ENCODE measurements at places on chromosomes 4 and X.
A peak's percentile ranks its signal among the peaks of the same experiment; 100 is the strongest.

DNA sequence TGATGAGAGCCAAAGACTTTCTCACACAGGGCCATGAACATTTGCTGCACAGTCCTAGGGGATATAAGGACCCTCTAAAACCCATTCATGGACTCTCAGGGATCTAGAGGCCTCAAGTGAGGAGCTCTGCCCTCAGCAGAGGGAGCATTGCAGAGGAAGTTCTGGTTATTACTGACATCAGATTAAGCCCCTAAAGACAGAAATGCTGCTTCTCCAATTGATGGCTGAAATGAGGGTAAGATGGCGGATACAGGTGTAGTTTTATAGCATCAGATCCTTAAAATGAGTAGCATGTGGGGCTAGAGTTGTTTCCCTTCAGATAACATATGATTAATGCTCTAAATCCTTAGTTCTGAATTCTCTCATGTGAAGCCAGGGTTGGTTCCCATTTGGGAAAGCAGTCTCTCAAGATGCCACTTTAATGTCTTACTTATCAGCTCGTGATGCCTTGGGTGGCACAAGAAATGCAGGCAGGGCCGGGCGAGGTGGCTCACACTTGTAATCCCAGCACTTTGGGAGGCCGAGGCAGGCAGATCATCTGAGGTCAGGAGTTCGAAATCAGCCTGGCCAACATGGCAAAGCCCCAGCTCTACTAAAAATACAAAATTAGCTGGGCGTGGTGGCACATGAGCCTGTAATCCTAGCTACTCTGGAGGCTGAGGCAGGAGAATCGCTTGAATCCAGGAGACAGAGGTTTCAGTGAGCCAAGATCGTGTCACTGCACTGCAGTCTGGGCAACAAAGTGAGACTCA, 7.9 kb downstream of the RHOH start:
- no peak for DNase-seq

- no peak for DNase-seq
Measured at GRCh38 chr4:174590336-174590735, 68.0 kb upstream of the HPGD start.

GRCh38 chrX:71578253-71579135, at the start of gene GCNA:
Gene GCNA (plus strand): TSS chrX:71578437. CDS start chrX:71580822, 2,385 bp downstream.
- no peak for DNase-seq

DNA sequence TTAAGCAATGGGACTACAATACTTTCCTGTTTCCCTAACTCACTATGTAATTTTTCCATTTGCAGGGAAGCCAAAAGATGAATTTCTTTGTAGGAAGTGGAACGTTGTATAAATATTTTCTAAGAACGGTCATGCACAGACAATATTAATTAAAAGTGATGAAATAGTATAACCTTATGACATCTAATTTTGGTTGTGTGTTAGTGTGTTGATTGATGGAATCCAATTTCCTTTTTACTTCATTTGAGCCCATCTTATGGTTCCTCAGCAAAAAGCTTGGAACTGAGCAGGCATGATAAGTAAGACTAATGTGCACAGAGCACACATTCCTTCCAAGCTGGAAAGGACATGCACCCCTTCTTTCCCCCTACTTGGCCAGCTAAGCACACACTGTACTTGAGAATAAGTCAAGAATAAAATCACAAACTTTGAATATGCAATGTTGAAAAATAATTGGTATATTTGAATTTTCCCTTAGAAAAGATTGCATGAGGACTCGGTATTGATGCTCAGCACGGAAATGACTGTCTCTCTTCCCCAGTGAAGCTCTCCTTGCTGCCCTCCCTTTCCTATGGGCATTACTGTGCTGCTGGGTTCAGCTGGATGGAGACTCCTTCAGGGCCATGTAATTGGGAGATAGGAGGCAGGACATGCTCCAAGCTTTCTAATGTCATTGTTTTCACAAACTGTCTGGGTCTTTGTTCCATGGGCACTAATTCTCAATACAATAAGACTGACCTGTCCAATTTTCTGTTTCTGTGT, 19.2 kb upstream of the PDLIM3 start:
- no peak for DNase-seq

- no peak for DNase-seq
Measured at GRCh38 chr4:40193016-40193571, 3.7 kb upstream of the RHOH start.

GRCh38 chr4:119286377-119287002, 35.4 kb downstream of the FABP2 start:
- DNase-seq, result peak; percentile 6

DNA sequence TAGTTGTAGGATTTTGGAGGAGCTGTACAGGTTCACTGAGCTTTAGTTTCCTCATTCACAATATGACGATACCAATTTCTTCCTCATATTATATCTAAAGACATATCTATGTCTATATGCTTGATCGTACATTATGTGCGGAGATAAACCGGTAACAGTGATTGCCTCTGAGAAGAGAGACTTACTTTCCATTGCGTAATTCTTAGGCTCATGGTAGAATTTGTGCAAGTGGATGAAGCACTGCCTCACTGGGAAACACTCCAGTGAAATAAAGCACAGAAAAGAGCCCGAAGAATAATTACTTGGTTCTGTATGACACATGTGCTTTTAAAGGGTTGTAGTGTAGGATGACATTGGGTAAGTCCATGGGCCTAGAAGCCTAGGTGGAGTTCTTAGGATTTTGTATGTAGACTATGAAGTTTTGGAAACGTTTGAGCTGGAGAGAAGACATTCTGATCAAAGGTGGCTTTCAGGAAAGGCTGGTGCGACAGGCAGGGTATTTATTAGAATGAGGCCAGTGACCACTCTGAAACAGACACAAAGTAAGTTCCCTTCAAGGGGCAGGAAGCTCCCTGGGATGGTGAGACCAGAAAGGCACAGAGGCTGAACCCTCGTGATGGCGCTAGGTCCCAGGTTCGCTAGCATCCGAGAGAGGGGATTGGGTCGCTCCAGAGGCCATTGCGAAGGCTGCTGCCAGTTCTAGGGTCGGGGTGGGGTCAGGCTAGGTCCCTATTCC, 649 bp upstream of the VBP1 start:
- no peak for DNase-seq

- DNase-seq, result peak; percentile 34
Measured at GRCh38 chrX:154750301-154751202, at the start of gene GAB3. Gene GAB3 (minus strand): TSS chrX:154751077. CDS start chrX:154751025, 52 bp downstream.

DNA sequence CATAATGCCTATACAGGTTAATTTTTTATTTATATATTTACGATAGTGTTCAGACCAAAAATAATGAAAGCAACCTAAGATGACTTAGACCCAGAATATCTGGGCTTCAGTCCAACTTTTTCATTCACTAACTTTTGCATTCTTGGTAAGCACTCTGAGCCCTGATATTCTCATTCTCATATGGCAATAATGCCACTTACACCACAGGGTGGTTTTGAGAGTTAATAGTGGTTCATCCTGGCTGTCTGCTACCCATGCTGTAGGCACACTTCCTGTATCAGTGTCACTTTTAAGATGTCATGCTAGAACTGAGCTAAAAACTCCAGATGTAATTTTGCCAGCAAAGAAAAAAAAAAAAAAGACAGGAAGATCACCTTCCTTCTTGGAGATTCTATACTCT, 508.7 kb upstream of the FMR1 start:
- DNase-seq, result no peak

DNA sequence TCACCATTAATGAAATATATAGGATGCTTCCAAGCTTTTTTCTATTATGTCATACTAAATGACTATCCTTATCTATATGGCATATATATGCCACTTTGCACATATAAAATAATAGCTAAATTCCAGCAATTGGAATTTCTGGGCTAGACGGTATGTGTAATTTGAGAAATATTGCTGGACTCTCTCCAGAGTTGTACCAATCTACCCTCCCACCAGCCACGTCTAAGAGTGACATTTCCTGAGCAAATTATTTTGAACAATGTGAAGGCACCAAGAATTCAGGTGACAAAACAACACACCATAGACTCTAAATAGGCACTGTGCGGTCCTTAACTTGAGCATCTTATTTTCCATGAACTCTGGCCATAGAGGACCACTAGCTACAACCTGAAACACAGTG, 62.3 kb downstream of the RFC1 start:
- DNase-seq, result no peak

DNA sequence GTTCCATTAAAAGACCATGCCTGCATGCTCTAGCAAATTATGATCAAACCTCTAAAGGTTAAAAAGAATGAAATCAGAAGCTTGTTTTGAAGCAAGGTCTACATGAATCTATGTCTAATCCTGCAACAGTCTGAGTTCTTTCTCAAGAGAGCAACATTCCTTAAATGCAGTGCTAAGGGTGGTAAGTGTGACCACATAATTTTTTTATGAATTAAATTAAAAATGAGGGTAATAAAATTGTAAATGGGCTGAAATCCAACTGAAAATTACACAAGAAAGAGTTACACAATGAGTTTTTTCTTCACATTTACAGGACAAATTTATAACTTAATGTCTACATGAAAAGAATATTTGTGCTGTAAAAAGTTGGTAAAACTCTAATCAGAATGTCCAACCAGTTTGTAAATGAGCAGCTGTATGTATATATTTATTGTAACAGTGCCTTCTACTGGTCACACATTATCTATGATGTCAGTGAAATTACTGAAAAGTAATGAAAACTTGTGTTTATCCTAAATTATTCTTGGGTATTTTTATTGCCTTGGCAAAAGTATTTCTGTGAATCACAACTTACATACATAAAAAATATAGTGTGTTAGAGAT, 336.3 kb upstream of the PITX2 start:
- DNase-seq, result no peak

DNA sequence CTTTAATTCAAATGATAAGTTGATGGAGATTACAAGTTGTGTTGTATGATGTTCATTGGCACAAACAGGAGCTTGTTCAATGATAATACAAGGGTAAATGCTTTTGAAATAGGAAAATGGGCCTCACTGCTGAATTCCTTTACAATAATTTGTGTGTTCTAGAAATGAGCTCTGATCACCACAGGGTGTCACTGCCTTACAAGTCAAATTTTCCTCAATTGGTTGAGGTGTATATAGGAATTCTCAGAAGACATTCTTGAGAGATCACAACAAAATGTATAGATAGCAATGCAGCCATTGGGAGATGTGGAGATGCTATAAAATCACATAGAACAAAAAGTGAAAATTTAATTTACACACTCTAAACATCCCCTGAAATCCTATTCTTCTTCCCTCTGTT, 49.6 kb downstream of the KLF8 start:
- peak; percentile 1 for DNase-seq

GRCh38 chr4:145552181-145552822, 66.9 kb upstream of the MMAA start:
- no peak for DNase-seq

- no peak for DNase-seq
Measured at GRCh38 chr4:78347527-78347926, 204.0 kb upstream of the ANXA3 start.

- no peak for DNase-seq
Measured at GRCh38 chr4:169233691-169234090, 37.1 kb downstream of the SH3RF1 start.

DNA sequence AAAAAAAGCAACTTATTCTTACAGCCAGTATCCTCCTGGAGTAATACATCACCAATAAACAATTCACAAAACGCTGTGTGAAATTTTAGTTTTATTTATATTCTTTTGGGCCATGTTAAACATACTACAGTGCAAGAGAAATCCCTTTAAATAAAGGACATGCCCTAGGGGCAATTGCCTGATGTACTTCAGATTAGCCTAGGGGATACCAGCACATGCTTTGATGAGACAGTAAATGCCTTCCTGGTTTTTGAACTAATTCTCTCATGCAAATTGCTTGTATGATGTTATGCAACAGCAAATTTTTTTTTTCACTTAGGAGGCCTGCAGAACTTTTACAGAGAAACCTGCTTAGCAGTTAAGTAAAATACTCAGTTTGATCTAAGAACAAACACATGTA, 711.9 kb upstream of the FRG1 start:
- no peak for DNase-seq

DNA sequence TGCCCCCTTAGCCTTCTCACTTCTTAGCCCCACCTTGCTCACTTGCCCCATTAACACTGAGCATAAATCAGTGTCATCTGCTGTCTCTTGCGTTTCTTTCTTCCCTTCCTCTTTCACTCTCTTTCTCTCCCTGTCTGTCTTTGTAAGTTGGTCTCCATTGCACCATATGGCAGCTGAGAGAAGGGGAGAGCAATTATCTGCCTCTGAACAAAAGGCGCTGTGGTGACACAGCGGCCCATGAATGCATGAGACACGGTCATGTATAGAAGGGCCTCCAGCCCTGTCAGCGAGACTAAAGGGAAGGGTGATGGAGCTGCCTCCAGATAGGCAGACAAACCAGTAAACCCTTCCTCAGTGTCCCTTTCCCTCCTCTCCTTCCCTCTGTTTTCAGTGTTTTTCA, 88.8 kb upstream of the PCDH18 start:
- DNase-seq, result no peak

GRCh38 chrX:20693078-20693477, 426.4 kb upstream of the RPS6KA3 start:
- no peak for DNase-seq

DNA sequence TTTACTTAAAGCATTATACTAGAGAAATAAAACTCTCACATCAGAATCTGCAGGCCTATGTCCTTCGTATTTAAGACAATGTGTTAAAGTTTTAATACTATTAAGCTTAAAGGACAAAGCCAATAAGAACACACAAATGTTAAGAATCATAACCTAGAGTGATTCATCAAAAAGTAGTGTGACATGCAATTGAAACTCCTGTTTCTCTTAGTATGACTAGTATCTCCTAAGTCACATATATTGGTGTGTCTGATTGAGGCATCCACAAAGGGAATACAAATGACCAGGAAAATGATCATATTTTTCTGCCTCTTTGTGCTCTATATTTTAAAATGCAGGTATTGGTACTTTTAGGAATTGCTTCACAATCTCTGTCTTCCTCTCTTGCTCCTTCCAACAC, 23.8 kb downstream of the GPRASP3 start:
- no peak for DNase-seq

GRCh38 chr4:24330172-24330571, 254.2 kb downstream of the DHX15 start:
- DNase-seq, result peak; percentile 77

GRCh38 chr4:38624311-38624710, 39.7 kb upstream of the KLF3 start:
- no peak for DNase-seq

- DNase-seq, result no peak
Measured at GRCh38 chr4:54315561-54316538, 86.8 kb downstream of the PDGFRA start.

- DNase-seq, result no peak
Measured at GRCh38 chr4:85938062-85938461, 421.8 kb downstream of the MAPK10 start.

GRCh38 chrX:19368576-19368975, 24.8 kb downstream of the PDHA1 start:
- DNase-seq, result no peak

- no peak for DNase-seq
Measured at GRCh38 chrX:19448077-19448476, 67.2 kb downstream of the MAP3K15 start.

DNA sequence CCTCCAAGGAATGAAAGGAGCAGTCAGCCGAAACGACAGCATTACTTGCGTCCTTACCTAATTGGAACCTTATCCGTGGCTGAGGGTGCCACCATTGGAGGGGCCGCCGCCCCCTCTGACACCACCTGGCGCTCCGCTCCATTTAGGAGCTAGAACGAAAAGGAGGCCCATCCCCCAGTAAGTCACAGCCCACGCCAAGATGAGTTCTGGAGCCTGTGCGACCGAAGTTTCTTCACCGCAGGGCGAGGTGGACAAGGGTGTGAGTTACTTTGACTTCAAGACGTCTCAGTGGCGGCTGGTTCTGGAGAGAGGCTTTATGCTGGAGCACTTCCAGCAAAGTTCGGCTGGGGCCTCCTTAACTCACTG, 729 bp upstream of the IRF2 start:
- peak; percentile 27 for DNase-seq
